Posterior cingulate gyrus (tissue), 11 donors: ENCODE measurements at places on chromosomes 6 and 20.

GRCh38 chr6:116087437-116088027, 13.1 kb upstream of the NT5DC1 start:
- no peak for DNase-seq

GRCh38 chr6:10678456-10678855, 16.0 kb downstream of the C6orf52 start:
- DNase-seq = no peak

DNA sequence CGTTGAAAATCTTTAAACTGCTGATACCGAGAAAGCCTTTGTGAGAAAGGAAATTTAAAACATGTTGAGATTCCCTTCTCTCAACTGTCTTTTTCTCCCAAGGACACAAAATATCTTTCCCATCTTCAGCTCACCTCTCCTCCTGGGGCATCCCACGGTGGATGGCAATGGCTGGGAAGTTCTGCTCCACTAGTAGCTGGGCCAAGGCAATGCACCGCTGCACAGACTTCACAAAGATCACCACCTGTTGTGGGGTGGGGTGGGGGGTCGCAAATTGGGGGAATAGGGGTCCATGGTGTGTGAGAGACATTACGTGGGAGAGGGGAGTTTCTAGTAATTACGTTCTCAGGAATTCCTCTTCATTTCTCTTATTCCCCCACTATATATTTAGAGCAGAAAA, 2.4 kb downstream of the MCCD1 start:
- DNase-seq = no peak

GRCh38 chr6:131761060-131761761, 46.6 kb upstream of the ENPP1 start:
- DNase-seq = no peak

DNA sequence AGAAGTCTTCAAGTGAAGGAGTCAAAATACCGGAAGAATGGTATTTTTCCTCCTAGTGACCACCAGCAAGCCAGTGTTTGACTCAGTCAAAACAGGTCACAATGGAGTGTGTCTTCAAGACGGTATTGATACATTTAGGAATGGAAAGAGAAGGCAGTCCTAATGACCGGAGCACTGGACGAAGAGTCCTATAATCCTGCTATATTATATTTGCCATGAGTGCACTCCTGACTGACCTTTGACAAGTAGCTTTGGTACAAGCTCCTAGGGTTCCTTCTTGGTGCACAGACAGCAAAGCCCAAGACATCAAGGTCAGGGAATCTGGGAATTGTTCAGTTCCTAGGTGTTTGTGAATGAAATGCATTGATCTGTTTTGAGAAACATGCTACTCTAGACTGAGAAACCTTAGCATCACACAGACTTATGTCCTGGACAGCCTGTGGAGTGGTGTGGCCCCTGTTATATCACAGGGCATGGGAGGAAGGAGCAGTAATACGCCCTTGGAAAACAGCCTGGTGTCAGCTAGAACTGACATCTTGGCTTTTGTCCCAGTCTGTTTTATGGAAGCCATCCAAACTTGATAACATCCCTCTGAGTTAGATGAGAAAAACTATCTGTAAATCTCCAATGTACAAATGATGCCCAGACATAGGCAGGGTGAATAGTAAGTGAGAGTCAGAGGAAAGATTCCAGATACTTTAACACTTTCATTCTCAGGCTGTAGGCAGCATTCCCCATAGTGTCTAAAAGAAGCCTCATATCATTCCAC, 18.5 kb downstream of the NOX3 start:
- no peak for DNase-seq

DNA sequence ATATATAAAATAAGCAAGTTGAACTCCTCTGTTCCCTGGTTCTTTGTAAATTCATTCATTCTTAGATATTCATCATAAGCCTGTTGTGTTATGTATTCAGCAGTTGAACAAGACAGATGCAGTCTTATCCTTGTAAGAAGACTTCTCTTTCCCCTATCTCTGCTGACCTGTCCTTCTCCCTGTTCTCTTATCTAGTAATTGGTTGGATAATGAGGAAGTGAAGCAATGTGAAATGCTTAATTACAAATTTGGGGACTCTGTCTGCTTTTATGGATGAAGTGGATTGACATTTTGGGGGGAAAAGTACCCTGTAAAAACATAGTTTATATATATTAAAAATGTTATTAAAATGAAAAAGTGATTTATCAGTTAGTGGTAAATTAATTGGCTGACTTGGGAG, 37.0 kb downstream of the CDKAL1 start:
- DNase-seq = no peak

DNA sequence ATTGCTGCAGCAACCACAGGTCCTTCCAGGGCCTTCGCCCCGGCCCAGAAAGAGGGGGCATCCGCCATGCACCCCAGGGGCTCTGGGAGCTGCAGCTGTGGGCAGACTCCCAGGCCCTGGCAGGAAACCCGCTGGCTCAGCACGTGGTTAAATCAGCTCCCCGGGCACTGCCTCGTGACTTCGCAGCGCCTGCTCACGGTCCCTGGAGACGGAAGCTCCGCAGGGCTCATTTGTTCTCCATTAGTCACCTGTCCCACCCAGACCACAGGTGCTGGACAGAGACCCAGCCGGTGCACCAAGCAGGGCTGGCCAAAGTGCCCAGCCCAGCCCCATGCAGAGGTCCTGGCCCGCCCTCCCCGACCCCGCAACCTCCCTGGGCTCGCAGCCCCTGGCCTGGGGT, 14.7 kb downstream of the KCNQ2 start:
- DNase-seq = peak; percentile 96

DNA sequence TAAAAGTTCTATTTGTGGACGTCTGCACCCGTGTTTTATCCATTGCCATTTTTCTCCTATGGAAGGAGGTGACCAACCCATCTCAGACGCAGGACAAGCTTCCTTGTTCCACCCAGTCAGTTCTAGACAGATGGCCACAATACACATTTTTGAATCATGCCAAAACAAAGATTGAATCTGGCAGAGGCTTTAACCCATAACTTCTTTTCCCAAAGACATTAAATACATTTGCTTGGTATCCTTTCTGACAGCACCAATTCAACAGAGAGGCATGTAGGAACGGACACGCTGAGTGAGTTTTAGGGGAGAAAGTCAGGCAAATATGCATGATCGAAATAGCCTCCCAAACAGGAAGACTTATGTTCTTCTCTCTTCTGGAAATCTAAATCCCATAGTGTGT, 552.7 kb upstream of the AGPAT4 start:
- DNase-seq = no peak

DNA sequence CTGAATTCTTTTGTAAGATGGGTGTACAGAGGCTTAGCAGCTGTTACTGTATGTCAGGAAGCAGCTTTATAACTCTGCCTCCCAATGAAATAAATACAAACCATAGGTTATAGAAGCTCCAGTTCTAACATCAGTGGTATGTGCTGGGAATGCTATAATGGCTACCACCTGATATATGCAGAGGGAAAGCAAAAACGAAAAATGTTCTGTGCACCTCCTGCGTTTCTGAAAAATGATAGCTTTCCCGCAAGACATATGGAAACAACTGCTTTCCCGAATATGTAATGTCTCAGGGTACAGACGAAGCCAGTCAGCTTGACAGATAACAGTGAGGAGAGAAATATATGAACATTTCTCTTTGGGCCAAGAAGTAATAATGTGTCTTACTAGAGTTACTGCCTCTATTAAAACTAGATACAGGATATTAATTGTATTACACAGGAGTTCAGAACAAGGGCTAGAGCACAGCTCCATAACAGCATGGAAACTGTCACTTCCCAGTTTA, 517.0 kb upstream of the NRSN1 start:
- DNase-seq = no peak

DNA sequence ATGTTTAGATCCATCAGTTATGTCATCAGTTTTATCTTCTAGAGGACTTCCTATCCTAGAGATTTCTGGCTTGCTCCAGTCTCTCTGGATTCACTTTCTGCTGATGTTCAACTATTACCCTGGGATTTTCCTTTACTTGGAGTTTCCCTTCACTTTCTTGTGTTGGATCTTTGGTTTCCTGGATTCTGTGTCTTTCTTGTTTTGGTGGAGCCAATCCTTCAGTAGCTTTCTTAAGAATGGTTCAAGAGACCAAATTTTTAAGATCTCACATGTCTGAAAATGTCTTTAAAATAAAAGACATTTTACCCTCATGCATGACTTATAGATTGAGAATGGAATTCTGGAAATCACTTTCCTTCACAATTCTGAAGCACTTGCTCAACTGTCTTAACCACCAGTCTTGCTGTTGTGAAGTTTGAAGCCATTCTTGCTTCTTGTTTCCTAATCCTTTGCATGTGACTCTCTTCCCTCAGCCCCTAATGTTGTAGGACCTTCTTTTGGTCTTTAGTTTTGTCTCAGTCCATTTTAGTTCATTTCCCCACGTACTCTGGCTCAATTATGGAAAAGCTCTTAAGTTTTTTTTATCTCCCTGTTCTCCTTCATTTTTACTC, 87.9 kb downstream of the ARID1B start:
- no peak for DNase-seq

- no peak for DNase-seq
Measured at GRCh38 chr20:37630166-37630565, 63.7 kb upstream of the CTNNBL1 start.

DNA sequence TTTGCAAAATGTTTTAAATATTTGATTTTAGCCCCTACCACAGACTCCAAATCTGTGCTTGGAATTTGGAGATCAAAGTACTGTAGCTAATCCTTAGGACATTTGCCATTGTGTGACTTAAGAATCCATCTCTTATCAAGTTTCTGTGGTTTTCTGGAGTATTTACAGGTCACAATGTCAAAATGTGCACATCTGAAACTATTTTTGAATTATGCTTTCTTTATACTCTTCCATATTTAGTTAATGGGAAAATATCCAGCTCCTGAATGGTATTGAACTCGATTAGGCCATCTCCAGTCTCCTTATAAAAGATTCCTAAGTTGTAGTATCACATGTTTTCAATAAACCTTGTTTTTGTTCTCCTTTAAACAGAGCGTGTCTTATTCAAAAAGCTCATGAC, 162.5 kb downstream of the KHDC1L start:
- DNase-seq = no peak

- DNase-seq = no peak
Measured at GRCh38 chr20:59042151-59042795, at the start of gene PRELID3B. PRELID3B (minus strand) TSS chr20:59042786; CDS start chr20:59042730, 56 bp downstream.

DNA sequence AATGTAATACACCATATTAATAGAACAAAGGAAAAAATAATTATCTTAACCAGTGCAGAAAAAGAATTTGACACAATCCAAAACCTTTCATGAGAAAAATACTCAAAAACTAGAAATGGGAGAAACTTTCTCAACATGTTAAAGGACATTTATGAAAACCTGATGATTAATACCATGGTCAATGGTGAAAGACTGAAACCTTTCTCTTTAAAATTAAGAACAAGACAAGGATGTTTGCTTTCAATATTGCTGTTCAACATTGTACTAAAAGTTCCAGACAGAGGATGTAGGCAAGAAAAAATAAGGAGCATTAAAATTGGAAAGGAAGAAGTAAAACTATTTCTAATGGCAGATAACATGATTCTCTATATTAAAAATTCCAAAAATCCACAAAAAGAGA, 981.3 kb upstream of the FLRT3 start:
- no peak for DNase-seq

- no peak for DNase-seq
Measured at GRCh38 chr6:135047336-135047735, 7.3 kb downstream of the HBS1L start.

GRCh38 chr6:157666729-157667128, 156.3 kb upstream of the SNX9 start:
- no peak for DNase-seq

DNA sequence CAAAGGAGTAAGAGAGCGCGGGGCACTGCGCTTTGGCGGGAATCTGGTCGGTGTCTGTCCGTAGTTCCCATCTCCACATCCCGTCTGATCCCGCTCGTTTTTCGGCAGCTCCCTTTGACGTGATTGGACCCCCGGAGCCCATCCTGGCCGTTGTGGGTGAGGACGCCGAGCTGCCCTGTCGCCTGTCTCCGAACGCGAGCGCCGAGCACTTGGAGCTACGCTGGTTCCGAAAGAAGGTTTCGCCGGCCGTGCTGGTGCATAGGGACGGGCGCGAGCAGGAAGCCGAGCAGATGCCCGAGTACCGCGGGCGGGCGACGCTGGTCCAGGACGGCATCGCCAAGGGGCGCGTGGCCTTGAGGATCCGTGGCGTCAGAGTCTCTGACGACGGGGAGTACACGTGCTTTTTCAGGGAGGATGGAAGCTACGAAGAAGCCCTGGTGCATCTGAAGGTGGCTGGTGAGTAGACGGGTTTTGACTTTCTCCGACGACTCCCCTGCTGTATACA, 1.4 kb downstream of the BTN1A1 start:
- DNase-seq = peak; percentile 78

DNA sequence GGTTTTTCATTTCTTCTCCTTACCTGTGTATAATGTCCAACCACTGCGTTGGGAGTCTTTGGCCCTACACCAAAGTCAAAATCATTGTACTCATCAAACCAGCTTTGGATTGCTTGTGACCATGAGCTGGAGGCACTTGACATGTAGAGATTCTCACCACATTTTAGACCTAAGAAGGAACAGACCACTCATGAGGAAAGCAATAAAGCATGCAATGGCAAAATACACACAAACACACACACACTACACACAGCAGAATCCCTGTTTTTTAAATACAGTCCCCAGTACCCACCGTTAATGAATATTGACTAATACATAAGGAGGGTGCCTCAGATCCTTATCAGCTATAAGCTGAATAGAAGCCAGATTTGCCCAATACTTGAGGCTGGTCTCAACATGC, 10.5 kb downstream of the CRISP3 start:
- DNase-seq = no peak

DNA sequence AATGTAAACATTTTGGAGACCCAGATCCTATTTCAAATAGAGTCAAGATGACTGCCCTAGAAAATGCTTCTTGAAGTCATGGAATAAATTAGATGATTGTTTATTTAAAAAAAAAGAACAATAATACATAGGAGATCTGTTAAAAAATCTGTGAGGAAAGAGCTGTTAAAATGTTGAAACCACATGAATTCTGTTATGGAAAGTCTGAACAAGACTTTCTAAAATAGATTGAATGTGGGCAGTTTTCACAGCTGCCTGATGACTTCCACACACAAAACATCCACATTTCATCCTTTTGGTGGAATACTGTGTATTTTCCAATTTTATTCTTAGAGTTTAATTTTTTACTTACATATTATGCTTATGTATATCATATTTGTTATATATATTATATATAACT, 186.1 kb downstream of the LAMA2 start:
- DNase-seq = no peak

GRCh38 chr6:118403036-118403435, 145.1 kb upstream of the PLN start:
- DNase-seq = no peak

DNA sequence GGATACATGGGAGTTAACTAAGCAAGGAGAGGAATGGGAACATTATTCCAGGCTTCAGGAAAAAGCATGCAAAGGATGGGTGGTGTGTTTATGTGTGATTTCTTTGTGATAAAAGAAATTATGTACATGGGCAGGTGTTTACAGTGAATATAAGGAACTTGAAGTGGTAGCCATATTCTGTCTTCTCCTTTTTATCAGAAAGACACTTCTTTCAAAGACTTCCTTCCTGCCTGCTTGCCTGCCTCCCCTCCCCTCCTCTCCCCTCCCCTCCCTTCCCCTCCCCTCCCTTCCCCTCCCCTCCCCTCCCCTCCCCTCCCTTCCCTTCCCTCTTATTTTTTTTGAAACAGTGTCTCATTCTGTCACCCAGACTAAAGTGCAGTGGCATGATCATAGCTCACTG, 14.4 kb downstream of the CYB5R4 start:
- DNase-seq = no peak
